Endodermal cell (in vitro differentiated cells): ENCODE measurements at places on chromosomes 4 and X.
A peak's percentile ranks its signal among the peaks of the same experiment; 100 is the strongest.

- H3K27me3 ChIP-seq = no peaks in the 10 kb centered on the region
- H3K36me3 ChIP-seq = no peaks in the 10 kb centered on the region
- H3K27ac ChIP-seq = no peak overlapping the region
- no peaks in the 10 kb centered on the region for H3K4me1 ChIP-seq
- H3K4me3 ChIP-seq = no peak overlapping the region
Observed at GRCh38 chrX:124393238-124393637, 46.9 kb downstream of the SH2D1A start.

- no peaks in the 10 kb centered on the region for H3K36me3 ChIP-seq
- no peak overlapping the region for H3K4me3 ChIP-seq
- no peak overlapping the region for H3K27ac ChIP-seq
- no peaks in the 10 kb centered on the region for H3K4me1 ChIP-seq
Observed at GRCh38 chr4:127149086-127149485, 483.7 kb upstream of the INTU start.

GRCh38 chr4:177271091-177271490, 38.6 kb upstream of the NEIL3 start:
- no peak overlapping the region for H3K4me3 ChIP-seq
- no peak overlapping the region for H3K27ac ChIP-seq
- H3K4me1 ChIP-seq = no peaks in the 10 kb centered on the region
- H3K36me3 ChIP-seq = no peaks in the 10 kb centered on the region
- H3K27me3 ChIP-seq = no peaks in the 10 kb centered on the region

GRCh38 chrX:108494406-108495090, 54.9 kb downstream of the COL4A5 start:
- H3K27me3 ChIP-seq = no peaks in the 10 kb centered on the region
- DNase-seq = no peak
- H3K4me3 ChIP-seq = no peak overlapping the region
- no peaks in the 10 kb centered on the region for H3K4me1 ChIP-seq
- no peak overlapping the region for H3K27ac ChIP-seq
- H3K36me3 ChIP-seq = no peaks in the 10 kb centered on the region

DNA sequence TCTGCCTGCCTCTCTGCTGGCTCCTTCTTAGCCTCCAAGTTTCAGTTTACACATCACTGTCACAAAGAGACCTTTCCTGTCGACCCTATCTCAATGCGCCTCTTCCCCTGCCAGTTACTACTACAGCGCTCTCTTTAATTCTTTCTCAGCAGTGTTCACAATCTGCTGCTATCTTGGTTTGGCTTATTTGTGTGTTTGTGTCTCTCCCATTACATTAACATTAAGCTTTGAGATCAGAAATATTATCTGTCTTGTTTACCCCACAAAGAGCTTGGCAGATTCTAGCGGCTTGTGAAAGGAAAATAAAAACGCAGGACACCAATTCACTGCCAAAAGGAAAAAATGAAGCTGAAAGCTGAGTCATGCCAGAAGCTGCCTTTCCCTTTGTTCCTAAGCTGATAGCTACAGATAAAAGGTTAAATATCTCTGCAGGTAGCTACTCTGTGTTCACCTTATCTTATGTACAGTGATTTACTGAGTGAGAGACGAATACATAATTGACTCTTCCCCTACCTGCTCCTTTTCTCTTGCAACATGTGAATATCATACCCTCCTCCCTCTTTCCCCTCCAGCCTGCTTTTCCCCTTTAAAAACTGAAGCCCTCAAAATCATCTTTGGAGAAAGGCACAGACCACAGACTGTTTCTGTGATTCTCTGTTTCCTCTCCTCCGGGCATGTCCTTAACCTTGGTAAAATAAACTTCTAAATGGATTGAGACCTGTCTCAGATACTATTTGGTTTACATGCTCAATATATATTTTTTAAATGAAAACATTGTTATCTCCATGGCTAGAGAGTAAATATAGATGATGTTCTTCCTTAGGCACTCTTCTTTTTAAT, 19.3 kb upstream of the SLC9A7 start:
- H3K4me1 ChIP-seq = no peaks in the 10 kb centered on the region
- H3K27me3 ChIP-seq = no peaks in the 10 kb centered on the region
- no peak overlapping the region for H3K4me3 ChIP-seq
- no peaks in the 10 kb centered on the region for H3K36me3 ChIP-seq

GRCh38 chrX:136911253-136911652, 30.7 kb upstream of the RBMX start:
- H3K36me3 ChIP-seq = no peaks in the 10 kb centered on the region
- H3K4me3 ChIP-seq = no peak overlapping the region
- H3K27me3 ChIP-seq = no peaks in the 10 kb centered on the region
- no peaks in the 10 kb centered on the region for H3K4me1 ChIP-seq
- DNase-seq = no peak

DNA sequence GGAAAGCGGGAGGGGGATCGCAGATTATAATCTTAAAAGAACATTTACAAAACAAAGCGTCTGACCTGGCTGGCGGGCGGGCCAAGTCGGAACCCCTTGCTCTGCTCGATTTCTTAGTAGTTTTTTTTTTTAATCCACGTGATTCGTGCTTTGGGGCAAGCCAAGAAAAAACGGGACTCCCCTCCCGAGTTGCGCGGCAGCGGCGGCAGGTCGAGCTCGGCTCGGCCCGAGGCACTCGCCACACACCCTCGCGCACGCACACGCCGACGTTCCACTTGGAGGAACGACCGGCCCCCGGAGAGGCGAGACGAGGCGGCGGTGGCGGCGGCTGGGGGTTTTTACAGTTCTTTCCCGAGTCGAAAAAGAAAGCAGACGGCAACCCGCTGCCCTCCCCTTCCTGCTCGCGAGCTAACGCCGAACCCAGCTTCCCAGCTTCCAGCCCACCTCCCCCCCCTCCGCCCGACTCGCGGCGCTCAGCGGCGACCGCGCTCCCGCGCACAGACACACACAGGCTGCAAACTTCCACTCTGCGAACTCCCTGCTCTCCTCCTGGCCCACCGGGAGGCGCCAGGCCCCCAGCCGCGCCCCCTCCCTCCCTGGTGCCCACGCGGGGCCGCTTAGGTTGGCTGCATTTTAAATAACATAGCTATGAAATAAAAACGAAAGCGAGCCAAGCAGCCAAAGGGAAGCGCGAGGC, 1.2 kb downstream of the BCOR start:
- no peak overlapping the region for H3K27ac ChIP-seq
- peak; percentile 85 for DNase-seq
- no peaks in the 10 kb centered on the region for H3K4me1 ChIP-seq
- H3K4me3 ChIP-seq = peak overlapping the region; percentile 87
- no peaks in the 10 kb centered on the region for H3K27me3 ChIP-seq

DNA sequence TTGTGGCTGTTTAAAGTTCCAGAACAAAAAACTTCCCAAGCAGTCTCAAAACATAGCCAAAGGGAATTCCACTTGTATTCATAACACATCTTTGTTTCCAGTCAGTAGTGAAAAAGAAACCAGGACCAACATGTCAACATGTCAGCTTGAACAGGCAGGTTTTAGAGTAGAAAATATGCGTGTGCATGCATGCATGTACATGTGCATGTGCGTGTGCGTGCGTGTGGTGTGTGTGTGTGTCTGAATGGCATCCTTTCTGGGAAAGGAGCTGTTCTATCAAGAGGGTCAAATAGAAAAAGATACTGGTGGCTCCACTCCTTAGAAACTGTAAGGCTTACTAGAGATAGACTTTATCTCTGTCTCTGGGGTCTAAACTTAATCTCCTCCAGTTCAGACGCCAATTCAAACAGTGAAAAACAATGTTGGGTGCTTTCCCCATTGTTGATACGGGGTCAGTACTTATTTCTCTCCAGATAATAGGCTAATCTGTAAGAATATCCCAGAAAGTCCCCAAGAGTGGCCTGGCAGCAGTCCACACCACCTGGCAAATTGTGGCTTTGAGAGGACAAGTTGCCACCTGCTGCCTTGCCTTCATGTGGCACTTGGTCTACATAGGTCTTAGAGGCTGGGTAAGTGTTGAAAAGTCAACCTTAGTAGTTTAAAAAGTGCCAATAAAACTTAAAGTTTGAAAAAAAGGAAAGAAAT, 110.4 kb downstream of the SCD5 start:
- no peak for DNase-seq
- H3K27ac ChIP-seq = no peak overlapping the region
- peak overlapping the region; percentile 9 for H3K4me3 ChIP-seq
- H3K36me3 ChIP-seq = no peaks in the 10 kb centered on the region
- peaks cover 9% of the 10 kb centered on the region for H3K4me1 ChIP-seq

- peaks cover 27% of the 10 kb centered on the region for H3K36me3 ChIP-seq
- no peaks in the 10 kb centered on the region for H3K27me3 ChIP-seq
- no peak overlapping the region for H3K27ac ChIP-seq
- H3K4me1 ChIP-seq = no peaks in the 10 kb centered on the region
- no peak overlapping the region for H3K4me3 ChIP-seq
- DNase-seq = peak; percentile 35
Observed at GRCh38 chr4:2831611-2832308, 11.9 kb upstream of the ADD1 start.

DNA sequence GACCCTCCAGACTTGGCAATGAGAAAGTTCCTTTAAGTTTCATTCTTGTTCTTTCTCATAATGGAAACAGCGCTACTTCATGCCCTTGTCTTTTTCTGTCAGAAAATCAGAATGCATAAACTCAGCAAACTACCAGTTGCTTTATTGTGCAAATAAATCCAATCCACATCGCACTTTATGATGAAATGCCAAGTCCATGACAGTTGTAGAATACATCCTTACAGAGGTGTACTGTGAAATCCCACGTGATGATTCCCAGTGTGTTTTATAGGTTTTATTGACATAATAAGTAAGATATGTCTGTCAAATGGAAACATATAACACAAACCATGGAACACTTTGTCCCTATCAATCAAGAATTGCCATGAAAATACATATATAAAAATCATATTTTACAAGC, 295.0 kb downstream of the PCDH7 start:
- H3K4me3 ChIP-seq = no peak overlapping the region
- no peaks in the 10 kb centered on the region for H3K4me1 ChIP-seq
- DNase-seq = no peak
- H3K27ac ChIP-seq = no peak overlapping the region

GRCh38 chr4:184383497-184384055, 90.8 kb downstream of the IRF2 start:
- peaks cover 8% of the 10 kb centered on the region for H3K36me3 ChIP-seq
- H3K4me3 ChIP-seq = no peak overlapping the region
- DNase-seq = peak; percentile 20
- peaks cover 23% of the 10 kb centered on the region for H3K4me1 ChIP-seq
- H3K27ac ChIP-seq = no peak overlapping the region

GRCh38 chrX:69277369-69277990, 112.2 kb upstream of the PJA1 start:
- H3K27me3 ChIP-seq = no peaks in the 10 kb centered on the region
- no peak for DNase-seq
- H3K36me3 ChIP-seq = no peaks in the 10 kb centered on the region
- peak overlapping the region; percentile 80 for H3K27ac ChIP-seq

GRCh38 chr4:108592674-108592986, 27.7 kb upstream of the RPL34 start:
- DNase-seq = no peak
- H3K4me1 ChIP-seq = peaks cover 20% of the 10 kb centered on the region
- H3K27ac ChIP-seq = no peak overlapping the region

DNA sequence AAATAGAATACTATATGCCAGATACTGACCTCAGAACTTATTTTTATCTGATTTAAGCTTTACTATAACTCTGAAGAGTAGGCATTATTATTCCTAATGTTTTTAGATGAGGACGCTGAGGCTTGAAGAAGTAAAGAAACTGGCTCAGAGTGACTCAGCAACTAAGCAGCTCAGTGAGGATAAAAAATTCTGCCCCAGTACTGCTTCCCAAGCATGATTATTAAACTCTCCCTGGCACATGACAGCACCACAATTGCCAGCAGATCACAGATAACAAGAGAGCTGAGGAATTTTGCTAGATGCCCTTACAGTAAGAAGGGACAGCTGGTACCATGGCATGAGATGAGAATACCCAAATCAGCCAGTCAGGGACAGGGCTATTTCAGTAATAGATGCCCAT, 219.4 kb downstream of the NKX6-1 start:
- no peak for DNase-seq
- H3K27ac ChIP-seq = no peak overlapping the region
- no peaks in the 10 kb centered on the region for H3K27me3 ChIP-seq
- no peaks in the 10 kb centered on the region for H3K36me3 ChIP-seq

- H3K27me3 ChIP-seq = no peaks in the 10 kb centered on the region
- no peak for DNase-seq
- no peaks in the 10 kb centered on the region for H3K36me3 ChIP-seq
- no peaks in the 10 kb centered on the region for H3K4me1 ChIP-seq
Observed at GRCh38 chrX:43964936-43965335, 8.3 kb downstream of the NDP start.

DNA sequence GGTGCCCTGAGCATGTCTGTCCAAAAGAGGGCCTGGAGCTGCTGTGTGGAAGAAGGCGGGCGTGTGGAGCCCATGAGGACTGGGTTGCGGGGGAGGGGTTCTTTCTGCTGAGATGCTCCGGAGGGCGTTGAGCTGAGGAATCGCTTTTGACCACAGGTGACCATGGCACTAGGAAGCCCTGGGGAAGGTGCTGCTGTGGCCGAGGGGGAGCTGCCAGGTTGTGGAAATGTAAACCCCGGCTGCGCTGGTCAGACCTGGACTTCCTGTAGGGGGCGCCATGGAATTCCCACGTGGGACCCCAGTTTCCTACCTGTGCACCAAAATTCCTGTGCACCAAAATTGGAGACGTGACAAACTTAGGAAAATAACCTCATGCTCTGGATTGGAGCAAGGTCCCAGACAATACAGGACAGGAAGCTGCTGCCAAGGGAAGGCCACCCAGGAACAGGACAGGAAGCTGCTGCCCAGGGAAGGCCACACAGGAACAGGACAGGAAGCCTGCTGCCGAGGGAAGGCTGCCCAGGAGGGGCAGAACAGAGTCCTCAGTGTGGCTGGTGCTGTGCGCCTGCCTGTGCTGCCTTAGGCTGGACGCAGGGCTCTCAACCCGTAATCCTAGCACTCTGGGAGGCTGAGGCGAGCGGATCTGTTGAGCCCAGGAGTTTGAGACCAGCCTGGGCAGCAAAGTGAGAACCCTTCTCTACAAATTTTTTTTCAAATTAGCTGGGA, 28.4 kb upstream of the UVSSA start:
- H3K27me3 ChIP-seq = no peaks in the 10 kb centered on the region
- H3K4me3 ChIP-seq = no peak overlapping the region
- peaks cover 4% of the 10 kb centered on the region for H3K4me1 ChIP-seq
- no peak overlapping the region for H3K27ac ChIP-seq
- peak; percentile 74 for DNase-seq

- H3K4me1 ChIP-seq = no peaks in the 10 kb centered on the region
- no peak overlapping the region for H3K27ac ChIP-seq
- H3K27me3 ChIP-seq = peaks cover 25% of the 10 kb centered on the region
- H3K4me3 ChIP-seq = no peak overlapping the region
- H3K36me3 ChIP-seq = no peaks in the 10 kb centered on the region
- no peak for DNase-seq
Observed at GRCh38 chr4:10153161-10153560, 36.6 kb upstream of the WDR1 start.

- H3K36me3 ChIP-seq = no peaks in the 10 kb centered on the region
- peak; percentile 52 for DNase-seq
- no peaks in the 10 kb centered on the region for H3K27me3 ChIP-seq
- H3K4me1 ChIP-seq = no peaks in the 10 kb centered on the region
- no peak overlapping the region for H3K4me3 ChIP-seq
- H3K27ac ChIP-seq = no peak overlapping the region
Observed at GRCh38 chrX:129759576-129760061, 20.1 kb upstream of the SASH3 start.

- DNase-seq = no peak
- no peaks in the 10 kb centered on the region for H3K36me3 ChIP-seq
- no peaks in the 10 kb centered on the region for H3K27me3 ChIP-seq
- H3K4me3 ChIP-seq = no peak overlapping the region
- no peaks in the 10 kb centered on the region for H3K4me1 ChIP-seq
- H3K27ac ChIP-seq = no peak overlapping the region
Observed at GRCh38 chrX:65601530-65602220, 65.8 kb upstream of the MSN start.

GRCh38 chrX:16547644-16548043, 102.3 kb upstream of the S100G start:
- H3K27me3 ChIP-seq = no peaks in the 10 kb centered on the region
- no peaks in the 10 kb centered on the region for H3K4me1 ChIP-seq
- DNase-seq = no peak
- no peak overlapping the region for H3K4me3 ChIP-seq
- no peaks in the 10 kb centered on the region for H3K36me3 ChIP-seq
